ENCODE measurements at places on chromosomes 2 and 18. TPM values are rescaled to one million over a fixed set of nuclear protein-coding genes. Genes with fewer than 3 reads are reported as not detected.

DIPK1C gene
- 8.3 TPM for total RNA-seq

ACMSD gene
- total RNA-seq, result not detected

MAPRE3 gene
- 44.7 TPM for total RNA-seq

ZDBF2 gene
- total RNA-seq, result 9.8 TPM

POTEE gene
- 0.79 TPM for total RNA-seq

AQP12B gene
- total RNA-seq, result not detected

OSR1 gene
- total RNA-seq, result 1.9 TPM

LRP1B gene
- total RNA-seq, result 0.24 TPM

CDCA7 gene
- total RNA-seq, result 1.3 TPM

SLC5A6 gene
- 6.7 TPM for total RNA-seq

LAMA1 gene
- not detected for total RNA-seq
